ENCODE measurements at places on chromosomes 2 and 18.

DNA sequence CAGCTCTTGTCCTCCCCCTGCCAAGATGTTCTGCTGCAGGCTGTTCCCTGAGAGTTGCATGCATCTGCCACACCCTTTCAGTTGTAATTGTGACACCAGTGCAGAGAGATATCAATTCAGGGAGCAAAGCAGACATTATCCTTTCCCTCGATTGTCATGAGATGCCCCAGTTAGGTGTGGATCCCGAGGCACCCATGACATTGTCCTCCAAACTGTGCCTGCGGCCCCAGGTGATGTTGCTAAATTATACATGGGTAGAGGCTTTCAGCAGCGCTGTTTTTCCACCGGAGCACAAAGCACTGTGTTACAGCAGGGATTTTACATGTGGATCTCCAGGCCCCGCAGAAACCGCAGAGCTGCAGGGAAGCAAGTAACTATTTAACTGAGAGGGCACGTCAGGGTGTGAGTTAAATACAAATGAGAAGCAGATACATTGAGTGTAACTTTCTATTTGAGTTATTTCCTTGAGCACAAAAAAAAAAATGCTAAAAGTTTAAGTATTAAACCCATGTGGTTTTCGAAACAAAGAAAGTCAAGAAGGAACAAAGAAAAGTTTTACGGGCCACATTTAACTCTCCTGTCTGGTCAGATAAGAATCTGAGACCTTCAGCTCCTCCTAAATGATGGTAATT is 90.3 kb upstream of the BCL2L11 start:
- no peak for DNase-seq

DNA sequence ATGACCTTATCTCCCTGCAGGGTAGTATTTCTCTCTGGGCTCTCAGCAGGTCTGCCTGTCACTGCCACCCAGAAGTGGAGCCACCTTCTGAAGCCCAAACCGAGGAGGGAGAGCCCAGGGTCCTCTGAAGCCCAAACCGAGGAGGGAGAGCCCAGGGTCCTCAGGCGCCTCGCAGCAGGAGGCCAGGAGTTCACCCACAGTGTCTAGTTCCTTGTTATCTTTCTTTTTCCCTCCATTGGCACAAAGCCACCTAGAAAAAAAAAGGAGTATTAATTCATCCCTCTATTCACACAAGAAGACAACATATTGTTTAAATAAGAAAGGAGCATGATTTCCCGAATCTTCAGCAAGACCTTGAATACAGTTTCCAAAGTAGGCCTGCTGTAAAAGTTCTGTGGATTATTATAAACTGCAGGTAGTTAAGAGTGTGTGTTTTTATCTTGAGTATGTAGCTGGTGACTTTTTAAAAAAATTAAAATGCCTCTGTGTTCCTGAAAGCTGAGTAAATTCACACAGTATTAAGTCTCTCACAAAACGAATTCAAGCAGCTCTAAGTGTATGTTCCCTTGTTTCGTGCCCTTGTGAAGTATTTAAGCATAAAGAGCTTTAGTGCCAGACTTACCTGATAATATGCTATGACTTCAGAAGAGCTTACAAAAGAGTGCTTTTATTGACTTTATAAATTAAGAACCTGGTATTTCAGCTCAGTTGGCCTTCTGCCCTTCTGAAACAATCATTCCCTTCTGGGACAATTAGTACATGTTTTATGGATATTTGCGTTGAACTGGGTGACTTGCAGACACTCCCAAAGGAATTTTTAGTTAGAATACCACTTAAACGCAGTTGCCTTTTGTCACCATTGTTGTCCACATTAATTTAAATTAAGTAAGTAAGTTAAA is 11.7 kb upstream of the GRHL1 start:
- DNase-seq, result no peak

- DNase-seq, result no peak
These were observed 417.0 kb downstream of the TXNL1 start for GRCh38 chr18:56221195-56222065.

GRCh38 chr2:154912215-154912614 is 213.7 kb downstream of the KCNJ3 start:
- DNase-seq, result no peak

DNA sequence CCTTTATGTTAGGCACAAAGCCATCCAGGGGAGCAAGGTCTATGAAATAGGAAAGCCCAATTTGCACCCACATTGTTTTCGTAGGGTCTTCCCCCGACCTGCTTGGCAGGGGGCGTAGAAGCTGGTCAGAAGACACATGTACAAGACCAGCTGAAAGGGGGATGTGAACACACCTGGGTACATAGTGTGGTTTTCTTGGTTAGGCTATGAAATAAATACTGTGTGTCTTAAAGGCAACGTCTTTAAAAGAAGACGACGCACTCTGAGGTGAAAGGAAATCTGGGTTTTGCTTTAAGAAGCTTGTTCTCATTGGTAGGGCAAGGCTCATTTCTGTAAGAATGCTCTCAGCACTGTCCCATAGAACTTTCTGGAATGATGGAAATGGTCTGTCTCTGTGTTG is 60.0 kb upstream of the KLF7 start:
- DNase-seq, result no peak

DNA sequence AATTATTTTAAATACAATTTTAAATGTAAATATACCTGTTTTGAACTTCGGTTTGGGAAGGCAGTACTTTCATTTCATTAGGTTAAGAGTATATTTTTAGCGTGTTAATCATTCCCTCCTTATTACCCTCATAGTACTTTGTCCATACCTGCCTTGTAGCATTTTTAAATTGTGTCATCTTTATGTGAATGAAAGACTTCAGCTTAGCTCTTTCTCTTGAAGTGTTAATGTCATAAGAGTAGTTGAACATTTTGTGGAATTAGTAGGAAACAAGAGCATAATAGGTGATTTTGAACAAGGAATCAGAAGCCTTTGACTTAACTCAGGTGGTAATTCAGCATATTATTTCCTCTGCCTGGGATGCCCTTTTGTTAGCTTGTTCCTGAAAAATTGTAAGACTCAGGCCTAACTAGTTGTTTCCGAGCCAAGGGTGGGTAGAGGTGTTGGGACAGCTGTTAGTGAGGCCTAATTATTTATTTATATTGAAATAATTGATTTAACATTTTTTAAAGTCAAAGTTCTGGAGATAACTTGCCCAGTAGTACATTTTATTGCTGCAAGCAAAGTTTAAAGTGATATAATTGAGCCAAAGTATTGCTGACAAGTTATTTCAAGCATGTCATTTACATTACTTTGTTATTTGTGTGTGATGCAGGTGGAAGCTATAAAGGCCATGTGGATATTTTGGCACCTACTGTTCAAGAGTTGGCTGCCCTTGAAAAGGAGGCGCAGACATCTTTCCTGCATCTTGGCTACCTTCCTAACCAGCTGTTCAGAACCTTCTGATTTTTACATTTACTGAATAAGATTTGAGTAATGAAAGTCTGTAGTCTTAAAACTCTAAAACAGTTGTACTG is 38.7 kb downstream of the DDX1 start:
- no peak for DNase-seq

- DNase-seq, result no peak
These were observed 43.9 kb upstream of the KCNF1 start for GRCh38 chr2:10867692-10868420.

GRCh38 chr2:215356948-215357461 is 45.1 kb downstream of the ATIC start:
- no peak for DNase-seq

GRCh38 chr2:29921560-29921915 is at the start of gene ALK:
Gene ALK, minus strand, starts transcription at chr2:29921586. Its CDS starts 927 bp downstream, at chr2:29920659.
- DNase-seq, result no peak

DNA sequence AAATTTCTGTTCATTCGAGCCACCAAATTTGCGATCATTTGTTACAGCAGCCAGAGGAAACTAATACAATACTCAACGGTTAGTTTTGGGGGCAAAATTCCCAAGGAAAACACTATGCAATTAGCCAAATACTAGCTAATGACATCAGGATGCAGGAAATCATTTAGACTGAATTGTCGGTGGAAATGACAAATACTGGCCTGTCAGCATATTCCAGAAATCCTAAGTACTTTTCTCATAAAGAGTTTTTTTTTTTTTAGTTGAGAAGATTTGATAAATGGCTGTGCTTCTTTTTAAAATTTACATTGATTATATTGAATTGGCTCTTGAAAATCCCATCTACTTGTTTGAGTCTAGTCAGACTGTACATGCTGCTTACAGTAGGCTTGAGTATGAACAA is 410.1 kb downstream of the SUCLG1 start:
- DNase-seq, result no peak

GRCh38 chr2:39368846-39369245 is 68.2 kb downstream of the MAP4K3 start:
- DNase-seq, result no peak

All from stimulated activated CD8-positive, alpha-beta memory T cell treated with anti-CD3 and anti-CD28 coated beads, Interleukin-2, amount 100 ng/mL, for 1 hour (primary cell).